ENCODE measurements at places on chromosomes 12 and 14. TPM values are rescaled to one million over a fixed set of nuclear protein-coding genes. Genes with fewer than 3 reads are reported as not detected.

Gene EMP1
- 39.4 TPM for polyA plus RNA-seq

Gene LBHD2
- polyA plus RNA-seq: not detected

Gene PLA2G1B
- polyA plus RNA-seq: 3.9 TPM

Gene LAG3
- polyA plus RNA-seq: 2.4 TPM

Gene CLEC4C
- not detected for polyA plus RNA-seq

Gene FSCB
- polyA plus RNA-seq: not detected

Gene RNASE3
- not detected for polyA plus RNA-seq

Gene BATF
- polyA plus RNA-seq: 8.0 TPM

Gene IL26
- polyA plus RNA-seq: not detected

Gene SERPINA9
- polyA plus RNA-seq: not detected

Gene AHNAK2
- 10.6 TPM for polyA plus RNA-seq

Gene ZNF891
- 0.50 TPM for polyA plus RNA-seq

Gene CMKLR1
- 11.6 TPM for polyA plus RNA-seq

Gene DIABLO
- 31.7 TPM for polyA plus RNA-seq

Measured in aorta (tissue), 5 donors.